Keratinocyte (primary cell): ENCODE measurements at places on chromosomes 2 and 18.

- H3K27me3 ChIP-seq, result no peaks in the 10 kb centered on the region
- H3K27ac ChIP-seq, result no peak overlapping the region
- no peaks in the 10 kb centered on the region for H3K4me1 ChIP-seq
These were observed 17.2 kb downstream of the IFIH1 start for GRCh38 chr2:162301151-162301804.

DNA sequence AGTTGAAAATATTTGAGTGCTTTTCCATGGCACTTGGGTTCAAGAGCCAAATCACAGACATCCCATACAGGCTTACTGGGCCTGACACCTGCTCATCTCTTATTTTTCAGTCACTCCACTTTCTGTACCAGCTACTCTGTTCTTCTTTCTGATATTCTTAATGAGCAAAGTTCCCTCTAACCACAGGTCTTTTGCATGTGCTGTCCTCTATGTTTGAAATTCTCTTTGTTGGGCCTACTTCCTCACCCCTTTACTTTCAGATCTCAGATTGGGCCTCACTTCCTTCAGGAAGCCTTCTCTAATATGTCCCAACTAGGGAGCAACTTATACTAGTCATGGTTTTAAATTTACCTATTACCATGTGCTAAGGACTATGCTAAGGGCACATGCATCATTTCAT lies 81.8 kb upstream of the RBMS1 start:
- no peaks in the 10 kb centered on the region for H3K36me3 ChIP-seq
- no peaks in the 10 kb centered on the region for H3K27me3 ChIP-seq
- no peak overlapping the region for H3K4me3 ChIP-seq
- peaks cover 29% of the 10 kb centered on the region for H3K4me1 ChIP-seq
- DNase-seq, result no peak

DNA sequence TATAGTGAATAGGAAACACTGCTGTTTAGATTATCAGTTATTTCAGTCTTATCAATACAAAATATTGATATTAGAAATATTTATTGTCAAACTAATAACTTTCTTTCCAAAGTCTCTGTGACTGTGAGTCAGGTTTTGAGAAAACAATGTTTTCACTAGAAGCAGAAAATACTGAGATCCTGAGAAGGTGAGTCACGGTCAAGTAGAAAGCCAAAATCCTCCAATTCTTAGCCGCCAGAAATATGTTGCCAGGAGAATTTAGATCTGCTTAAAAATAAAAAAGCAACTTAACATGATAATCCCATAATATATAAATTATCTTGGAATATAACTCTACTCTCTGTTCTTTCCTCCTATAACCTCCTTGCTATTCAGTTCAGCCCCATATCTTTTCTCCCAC lies 181.9 kb upstream of the NRXN1 start:
- no peak overlapping the region for H3K27ac ChIP-seq
- DNase-seq, result no peak
- no peak overlapping the region for H3K4me3 ChIP-seq
- H3K36me3 ChIP-seq, result no peaks in the 10 kb centered on the region

- H3K27ac ChIP-seq, result no peak overlapping the region
- no peak for DNase-seq
- peaks cover 14% of the 10 kb centered on the region for H3K4me1 ChIP-seq
These were observed 109.7 kb downstream of the B3GNT2 start for GRCh38 chr2:62305421-62306176.
